RWPE1 (cell line): ENCODE measurements at places on chromosomes 2 and 18.
A peak's percentile ranks its signal among the peaks of the same experiment; 100 is the strongest.

GRCh38 chr2:237964578-237965404, 2.0 kb upstream of the UBE2F start:
- DNase-seq, result peak; percentile 58

GRCh38 chr2:57417007-57417406, 629.6 kb upstream of the VRK2 start:
- DNase-seq, result no peak

GRCh38 chr2:172434821-172435605, 7.6 kb downstream of the ITGA6 start:
- no peak for DNase-seq

DNA sequence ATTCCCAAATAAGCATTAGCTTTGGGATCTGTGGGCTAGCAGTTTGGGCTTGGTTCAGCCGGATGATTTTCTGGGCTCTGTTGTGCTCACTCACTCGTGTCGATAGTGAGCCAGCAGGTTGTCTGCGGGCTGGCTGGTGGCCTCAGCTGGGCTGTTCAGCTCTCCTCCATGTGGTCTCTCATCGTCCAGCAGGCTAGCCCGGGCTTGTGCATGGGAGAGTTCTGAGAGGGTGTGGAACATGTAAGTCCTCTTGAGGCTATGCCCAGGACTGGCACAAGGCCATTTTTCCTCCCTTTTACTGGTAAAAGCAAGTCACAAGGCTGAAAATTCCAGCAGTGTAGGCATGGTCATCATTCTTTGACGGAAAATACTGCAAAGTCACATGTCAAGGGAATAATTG, 38.5 kb downstream of the NTSR2 start:
- DNase-seq, result peak; percentile 30

DNA sequence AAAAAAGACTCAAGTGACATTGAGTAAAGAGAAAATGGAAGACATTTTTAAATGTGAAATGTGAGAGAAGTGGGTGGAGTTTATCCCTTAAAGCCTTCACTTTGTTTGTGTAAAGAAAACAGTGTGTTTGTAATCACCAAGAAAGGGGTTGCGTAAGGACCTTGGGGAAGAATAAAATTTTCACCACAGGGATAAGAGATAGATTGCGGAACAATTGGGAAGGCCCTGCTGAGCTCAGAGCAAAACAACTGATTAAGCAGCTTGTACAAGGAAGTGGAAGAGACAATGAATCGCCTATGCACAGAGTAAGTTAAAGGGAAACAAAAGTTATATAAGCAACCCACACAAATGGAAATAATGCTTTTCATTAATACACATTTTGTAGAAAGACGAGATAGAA, 327.7 kb downstream of the RAD51AP2 start:
- no peak for DNase-seq

DNA sequence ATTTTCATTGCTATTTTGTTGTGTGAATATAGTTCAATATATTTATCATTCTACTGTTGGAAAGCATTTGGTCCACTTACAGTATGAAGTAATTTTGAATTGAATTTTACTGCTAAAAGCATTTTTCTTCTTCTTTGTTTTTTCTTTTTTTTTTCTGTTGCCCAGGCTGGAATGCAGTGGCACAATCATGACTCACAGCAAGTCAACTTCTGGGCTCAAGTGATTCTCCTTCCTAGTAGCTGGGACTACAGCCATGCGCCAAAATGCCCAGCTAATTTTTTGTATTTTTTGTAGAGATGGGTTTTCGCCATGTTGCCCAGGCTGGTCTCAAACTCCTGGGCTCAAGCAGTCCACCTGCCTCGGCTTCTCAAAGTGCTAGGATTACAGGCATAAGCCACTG, 2.4 kb upstream of the ETAA1 start:
- DNase-seq, result no peak

DNA sequence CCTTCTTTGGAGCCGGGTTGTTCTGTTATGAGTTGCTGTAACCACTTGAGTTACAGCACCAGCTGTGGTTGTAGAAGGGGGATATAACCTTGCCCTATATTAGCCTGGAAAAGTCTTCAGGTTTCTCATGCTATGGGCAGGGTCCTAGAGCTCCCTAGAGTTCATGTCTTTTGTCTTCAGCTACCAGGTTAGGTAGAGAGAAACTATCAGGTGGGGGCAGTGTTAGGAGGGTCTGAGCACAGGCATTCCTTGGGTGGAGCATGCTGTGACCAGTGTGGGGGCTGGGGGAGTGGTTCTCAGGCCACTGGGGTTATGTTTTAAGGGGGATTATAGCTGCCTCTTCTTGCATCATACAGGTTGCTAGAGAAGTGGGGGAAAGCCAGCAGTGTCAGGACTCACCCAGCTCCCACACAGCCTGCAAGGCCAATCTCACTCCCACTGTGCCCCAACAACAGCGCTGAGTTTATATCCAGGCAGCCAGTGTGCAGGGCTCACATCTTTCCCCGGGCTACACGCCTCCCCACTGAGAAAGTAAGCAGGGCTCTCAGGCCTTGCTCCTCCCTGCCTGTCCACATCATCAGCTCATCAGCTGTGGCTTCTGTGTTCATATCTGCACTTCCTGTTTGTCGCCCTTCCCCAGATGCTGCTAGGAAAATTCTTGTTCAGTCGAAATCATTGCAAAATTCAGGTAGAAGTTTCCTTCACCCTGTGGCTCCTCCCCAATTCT, 133.8 kb upstream of the NRXN1 start:
- DNase-seq, result no peak

DNA sequence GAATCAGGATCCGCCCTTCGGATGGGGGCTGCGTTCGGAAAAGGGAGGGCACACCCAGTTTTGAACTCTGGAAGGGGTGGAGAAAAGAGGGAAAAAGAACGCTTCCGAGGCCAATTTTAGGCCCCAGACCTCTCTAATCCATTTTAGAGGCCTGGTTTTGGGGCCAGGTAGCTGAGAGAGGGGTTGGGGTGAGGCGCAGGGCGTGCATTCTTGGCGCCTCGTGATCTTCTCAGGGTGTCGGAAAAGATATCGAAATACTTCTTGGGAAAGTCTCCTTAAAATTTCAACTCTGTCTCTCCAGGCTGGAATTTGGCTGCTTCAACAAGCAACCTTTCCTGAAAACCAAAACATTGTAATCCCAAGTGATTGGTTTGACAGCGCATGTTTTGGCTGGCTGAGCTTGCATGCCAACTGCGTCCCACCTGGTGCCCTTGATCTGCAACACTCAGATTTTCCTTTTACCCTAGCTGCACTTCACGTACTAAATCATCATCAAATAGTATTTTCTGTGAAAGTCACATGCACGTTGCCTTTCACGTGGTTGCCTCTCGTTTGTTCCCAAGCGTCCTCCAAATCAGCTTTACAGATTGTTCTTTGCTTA, 864 bp upstream of the XPO1 start:
- DNase-seq, result no peak

DNA sequence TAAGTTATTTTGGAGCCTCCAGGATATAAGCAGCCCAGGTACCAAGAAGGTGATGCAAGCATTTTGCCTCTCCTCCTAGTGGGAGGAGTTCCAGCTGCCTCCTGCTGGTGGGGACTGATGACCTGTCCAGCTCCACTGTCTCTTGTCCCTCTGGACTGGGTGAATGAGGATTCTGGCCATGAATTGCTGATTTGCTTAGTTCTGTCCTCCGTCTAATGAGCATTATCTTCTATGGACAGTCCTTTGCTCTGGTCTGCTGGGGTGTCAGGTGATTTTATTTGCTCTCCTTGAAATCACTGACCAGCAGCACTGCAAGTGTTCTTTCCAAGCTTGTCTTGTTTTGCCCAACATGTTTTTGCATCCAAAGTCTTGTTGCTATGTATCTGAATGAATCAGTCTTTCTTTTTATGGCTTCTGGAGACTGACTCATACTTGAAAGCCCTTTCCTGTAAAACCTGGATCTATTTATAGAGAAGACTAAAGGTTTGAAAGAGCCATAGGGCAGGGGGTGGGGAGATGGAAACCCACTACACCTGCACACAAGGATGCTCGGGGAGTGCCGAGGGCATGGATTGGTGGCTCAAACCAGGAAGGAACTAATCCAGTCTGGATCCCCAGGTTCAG, 40.5 kb upstream of the EFHD1 start:
- DNase-seq, result peak; percentile 86

- DNase-seq, result no peak
Measured at GRCh38 chr2:609449-609848, 67.8 kb downstream of the TMEM18 start.

GRCh38 chr18:79509536-79509930, 113.8 kb downstream of the NFATC1 start:
- no peak for DNase-seq

DNA sequence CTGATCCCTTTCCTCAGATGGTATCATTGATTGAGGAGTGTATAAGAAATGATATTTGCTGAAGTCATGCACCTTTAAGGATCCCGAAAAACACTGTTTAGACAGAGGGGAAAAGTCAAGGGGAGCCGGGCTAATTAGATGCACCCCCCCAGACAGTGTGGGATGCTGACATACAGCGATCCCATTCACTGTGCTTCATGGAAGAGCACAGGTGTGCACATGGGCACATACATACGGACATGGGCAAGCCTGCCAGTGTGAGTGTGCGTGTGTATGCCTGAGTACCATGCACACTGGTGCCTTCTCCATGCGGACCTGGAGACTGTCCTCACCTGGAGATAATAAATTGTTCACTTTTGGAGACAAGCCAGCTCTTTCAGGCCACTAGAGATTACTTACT, 22.6 kb downstream of the MEIS1 start:
- DNase-seq, result no peak

- no peak for DNase-seq
Measured at GRCh38 chr2:151087377-151087776, 174.3 kb downstream of the RBM43 start.

DNA sequence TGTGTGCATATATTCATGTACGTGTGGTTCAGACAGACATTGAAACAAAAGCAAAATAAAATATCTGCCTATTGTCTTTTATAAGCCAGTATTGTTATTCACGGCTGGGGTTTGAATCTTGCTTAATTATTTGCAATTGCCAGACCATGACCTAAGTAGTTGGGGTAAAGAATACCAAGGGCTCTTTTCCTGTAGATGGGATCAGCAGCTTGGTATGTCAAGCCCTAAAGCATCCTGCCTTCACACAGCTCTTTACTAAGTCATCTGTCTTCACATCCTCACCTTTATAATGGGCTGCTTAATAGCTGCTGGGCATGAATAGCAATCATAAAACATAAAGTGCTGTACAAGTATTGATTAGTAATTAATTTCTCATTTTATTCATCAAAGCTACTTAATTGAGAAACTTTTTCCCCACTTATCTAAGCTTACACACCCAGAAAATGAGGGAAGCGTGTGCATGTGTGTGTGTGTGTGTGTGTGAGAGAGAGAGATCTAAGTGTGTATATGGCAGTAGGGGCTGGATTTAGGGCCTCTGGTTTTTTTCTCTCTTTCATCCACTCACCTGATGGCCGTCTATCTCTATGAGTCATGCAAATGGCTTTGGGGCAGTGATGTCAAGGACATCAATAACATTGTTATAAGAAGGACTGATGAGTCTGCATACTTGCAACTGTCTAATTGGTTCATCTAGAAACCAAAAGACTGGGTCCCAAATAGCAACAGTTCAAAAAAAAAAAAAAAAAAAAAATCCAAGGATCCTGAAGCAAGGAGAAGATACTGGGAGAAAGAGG, 244.1 kb upstream of the TNP1 start:
- DNase-seq, result peak; percentile 14

GRCh38 chr18:3281456-3282400, 19.8 kb downstream of the MYL12B start:
- DNase-seq, result peak; percentile 70

DNA sequence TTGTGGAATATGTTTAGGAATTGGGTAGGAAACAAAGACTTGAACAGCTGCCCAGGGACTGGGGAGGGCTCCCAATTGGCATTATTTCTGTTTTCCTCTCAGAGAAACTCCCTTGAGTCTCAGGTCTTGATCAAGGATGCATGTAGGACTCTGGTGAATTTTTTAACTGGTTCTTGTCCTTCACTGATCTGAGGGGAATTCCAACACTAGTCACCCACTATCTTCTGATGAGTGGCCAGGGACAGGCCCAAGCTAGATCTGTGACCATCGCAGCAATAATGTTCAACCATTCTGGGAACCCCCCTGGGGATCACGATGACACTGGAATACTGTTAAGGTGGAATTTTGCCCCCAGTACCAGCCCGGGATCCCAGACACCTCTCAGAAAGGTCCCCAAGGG, 132.0 kb downstream of the SH3BP4 start:
- DNase-seq, result no peak

GRCh38 chr2:44789446-44789845, 152.1 kb upstream of the SIX3 start:
- DNase-seq, result no peak

DNA sequence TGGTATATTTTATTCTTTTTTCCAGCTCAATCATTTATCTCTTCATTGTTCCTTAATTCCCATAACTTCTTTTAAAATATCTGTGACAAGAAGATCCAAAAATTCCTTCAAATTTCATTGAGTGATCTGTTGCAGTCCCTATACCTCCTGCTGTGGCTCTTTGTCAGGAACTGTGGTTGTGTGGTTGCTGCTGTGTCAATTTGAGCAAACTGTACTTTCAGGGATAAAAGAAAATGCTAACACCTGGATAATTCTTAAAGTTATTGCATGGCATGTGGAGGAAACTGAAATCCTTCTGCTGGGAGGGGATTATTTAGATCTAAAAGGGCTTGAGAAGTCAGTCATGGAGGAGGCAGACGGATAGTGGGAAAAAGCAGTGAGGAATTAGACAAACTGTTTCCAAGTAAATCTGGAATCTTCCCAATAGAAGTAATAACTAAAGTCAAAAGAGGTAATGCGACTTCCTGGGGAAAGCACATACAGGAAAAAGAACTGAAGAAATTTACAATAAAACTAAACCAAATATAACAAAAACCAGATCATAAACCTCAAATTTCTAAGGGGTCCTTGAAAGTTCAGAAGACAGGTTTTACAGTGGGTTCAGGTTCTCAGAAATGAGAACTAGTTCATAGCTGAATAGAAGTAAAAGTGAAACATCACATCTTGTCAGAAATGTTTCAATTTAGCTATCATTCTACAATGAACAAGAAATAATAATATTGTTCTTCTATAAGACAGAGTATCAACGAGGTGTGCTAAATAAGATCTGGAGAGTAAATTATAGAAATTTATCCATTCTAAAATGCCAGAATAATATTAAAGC, 33.5 kb upstream of the CD226 start:
- DNase-seq, result no peak

GRCh38 chr2:183998797-183999190, 599.5 kb upstream of the ZNF804A start:
- DNase-seq, result no peak

DNA sequence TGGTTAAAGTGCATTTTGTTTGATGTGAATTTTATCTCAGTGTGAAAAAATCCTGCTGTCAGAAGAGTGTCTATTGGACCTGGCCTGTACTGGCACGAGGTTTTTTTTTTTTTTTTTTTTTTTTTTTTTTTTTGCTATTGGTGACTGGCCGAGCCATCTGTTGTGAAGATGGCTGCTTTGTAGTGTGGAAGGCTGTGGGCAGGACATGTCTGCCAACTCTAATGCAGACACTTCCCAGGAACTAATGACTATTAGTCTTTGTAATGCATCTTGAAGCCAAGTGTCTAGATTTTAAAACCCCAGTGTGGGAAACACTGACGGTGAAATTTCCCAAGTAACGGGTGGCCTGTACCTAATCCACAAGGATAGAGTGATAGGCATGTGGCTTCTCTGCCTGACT, 34.3 kb downstream of the ZAP70 start:
- no peak for DNase-seq

GRCh38 chr2:45741161-45741850, 89.8 kb downstream of the PRKCE start:
- DNase-seq, result no peak
